Fibroblast of skin of abdomen (primary cell): ENCODE measurements at places on chromosomes 3 and 15.

DNA sequence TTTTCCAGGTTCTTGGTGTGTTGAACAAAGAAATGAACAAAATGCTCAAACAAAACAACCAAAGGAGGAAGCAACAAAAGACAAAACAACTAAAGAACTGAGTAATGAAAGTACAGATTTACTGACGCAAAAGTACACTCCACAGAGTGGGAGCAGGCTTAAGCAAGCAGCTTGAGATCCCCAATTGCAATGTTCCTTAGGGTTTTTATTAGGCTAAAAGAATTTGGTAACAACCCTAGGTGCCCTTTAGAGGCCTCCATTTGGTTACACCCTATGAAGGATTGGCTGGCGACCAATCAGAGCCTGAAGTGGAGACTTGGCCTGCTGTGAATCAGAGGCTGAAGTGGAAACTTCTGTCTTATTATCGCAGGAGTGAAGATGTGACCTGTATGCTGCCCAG lies 243.4 kb upstream of the ATP10A start:
- no peak for DNase-seq

GRCh38 chr3:16511681-16512434 lies 1.6 kb downstream of the RFTN1 start:
- DNase-seq = peak; percentile 78

- no peak for DNase-seq
These were observed 52.1 kb downstream of the BDH1 start for GRCh38 chr3:197503652-197504051.

DNA sequence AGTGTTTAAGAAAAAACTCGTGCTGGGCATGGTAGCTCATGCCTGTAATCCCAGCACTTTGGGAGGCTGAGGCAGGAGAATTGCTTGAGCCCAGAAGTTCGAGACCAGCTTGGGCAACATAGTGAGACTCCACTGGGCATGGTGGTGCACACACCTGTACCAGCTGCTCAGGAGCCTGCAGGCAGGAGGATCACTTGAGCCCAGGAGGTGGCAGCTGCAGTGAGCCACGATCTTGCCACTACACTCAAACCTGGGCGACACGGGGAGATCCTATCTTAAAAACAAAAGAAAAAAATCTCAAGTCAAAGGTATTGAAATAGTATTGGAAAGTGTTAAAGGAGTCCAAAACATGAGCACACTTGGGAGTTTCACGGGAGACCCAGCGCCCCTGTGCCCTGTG lies 14.0 kb downstream of the KLF13 start:
- no peak for DNase-seq

- DNase-seq = peak; percentile 17
These were observed 22.1 kb downstream of the ACKR2 start for GRCh38 chr3:42831321-42831713.

DNA sequence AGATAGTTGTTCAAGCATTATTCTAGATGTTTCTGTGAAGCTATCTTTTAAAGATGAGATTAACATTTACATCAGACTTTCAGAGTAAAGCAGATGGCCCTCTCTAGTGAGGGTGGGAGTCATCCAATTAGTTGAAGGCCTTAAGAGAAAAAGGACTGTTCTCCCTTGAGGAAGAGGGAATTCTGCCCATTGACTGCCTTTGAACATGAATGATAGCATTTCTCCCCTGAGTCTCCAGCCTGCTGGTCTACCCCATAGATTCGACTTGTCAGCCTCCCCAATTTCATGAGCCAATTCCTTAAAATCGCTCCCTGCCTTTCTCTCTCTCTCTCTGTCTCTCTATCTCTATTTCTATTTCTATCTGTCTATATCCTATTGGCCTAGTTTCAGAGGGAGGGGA lies 115.5 kb downstream of the EBLN2 start:
- no peak for DNase-seq

GRCh38 chr15:69237718-69238117 lies 61.0 kb upstream of the PAQR5 start:
- DNase-seq = no peak

DNA sequence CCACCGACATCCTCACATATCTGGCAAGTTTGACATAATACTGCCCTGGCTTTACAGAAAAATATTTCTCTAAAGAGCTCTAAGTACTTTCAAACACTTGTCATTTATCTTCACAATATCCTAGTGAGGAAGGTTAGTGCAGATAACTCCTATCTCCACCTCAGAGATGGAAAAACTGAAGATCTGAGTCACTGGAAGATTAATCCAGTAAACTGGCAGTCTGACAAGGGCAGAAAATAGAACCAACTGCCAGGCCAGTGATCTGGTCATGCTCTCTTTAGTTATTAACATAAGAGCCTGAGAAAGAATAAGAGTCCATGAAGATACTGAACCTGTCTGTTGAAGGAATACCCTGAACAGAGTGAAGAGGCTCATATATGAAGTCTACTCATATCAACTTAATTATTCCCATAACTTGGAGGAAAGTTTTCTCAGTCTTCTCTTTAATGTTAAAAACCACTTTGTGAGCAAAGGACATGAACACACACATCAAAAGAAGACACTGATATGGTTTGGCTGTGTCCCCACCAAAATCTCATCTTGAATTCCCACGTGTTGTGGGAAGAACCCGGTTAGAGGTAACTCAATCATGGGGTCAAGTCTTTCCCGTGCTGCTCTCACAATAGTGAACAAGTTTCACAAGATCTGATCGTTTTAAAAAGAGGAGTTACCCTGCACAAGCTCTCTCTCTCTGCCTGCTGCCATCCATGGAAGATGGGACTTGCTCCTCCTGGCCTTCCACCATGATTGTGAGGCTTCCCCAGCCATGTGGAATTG lies 61.4 kb downstream of the GOLIM4 start:
- peak; percentile 44 for DNase-seq

DNA sequence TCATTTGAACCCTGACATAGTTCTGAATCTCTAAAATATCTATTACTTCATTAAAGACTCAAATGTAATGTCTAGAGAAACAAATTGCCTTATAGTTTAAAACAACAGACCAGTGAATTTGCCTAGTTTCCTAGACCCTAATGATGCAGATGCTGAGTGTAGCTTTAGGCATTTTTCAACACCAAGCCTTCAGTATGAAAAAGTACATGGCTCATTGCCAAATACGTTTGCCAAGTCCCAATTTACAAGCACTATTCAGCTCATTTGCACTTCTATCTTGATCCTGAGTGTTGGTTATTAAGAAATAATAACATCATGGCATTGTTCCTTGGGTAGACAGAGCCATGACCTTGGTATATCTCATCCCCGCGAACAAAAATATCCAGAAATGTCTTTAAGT lies 46.8 kb downstream of the EOMES start:
- peak; percentile 52 for DNase-seq

DNA sequence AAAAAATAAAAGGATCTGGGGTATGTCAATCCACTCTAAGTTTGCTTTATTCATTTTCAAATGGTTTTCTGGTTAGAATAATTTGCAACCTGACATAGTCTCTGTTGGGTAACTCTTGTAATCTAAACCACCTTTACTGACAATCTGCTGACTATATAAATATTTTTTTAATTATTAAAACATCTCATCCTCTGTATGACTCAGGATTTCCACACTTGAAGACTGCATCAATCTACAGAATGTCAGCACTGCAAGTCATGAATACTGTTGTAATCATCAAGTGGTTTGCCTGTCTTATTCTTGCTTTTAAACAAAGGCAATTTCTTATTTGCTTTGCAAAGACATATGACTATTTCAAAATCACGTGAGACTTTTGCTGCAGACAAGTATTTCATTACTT lies 42.1 kb downstream of the VGLL3 start:
- DNase-seq = peak; percentile 97

- DNase-seq = peak; percentile 68
These were observed 371.7 kb upstream of the RGMA start for GRCh38 chr15:93460717-93461116.

DNA sequence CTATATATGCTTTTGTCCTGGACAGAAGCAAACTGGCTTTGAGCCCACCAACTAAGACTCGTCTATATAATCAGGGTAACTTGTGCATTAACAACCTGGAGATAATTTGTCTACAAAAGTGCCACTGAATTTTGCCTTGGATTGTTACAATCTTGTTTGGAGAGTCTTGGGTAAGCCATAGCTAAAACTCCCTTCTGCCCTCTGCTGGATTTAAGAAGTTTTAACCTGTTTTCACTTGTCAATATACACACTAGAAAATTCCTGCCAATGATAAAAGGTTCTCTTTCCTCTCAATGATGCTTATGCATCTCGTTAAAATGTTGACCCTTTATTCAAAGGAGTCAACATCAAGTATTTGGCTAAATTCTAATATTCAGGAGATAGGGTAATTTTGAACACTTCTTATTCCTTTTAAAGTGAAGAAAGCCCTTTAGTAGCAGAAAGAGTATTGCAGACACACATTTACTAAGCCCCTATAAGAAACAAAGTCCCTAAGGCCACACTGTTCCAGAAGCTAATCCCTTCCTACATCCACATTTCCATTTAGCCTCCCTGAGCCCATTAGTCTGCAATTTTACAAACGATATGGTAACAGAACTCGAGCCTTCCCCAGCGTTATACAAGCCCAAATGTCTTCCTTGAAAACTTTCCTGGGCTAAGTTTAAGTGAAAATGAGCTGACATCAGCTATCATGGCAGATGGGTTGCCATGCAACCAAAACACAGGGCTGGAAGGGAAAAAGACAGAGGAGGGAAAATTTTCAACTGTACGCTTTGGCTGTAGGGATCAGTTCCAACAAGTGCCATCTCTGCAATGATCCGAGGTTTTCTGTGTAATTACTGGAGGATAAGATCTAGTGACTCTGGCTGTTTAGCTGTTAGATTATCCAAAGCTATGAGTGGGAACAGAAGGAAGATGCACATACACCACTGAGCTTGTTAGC lies 75.9 kb upstream of the FGF12 start:
- peak; percentile 31 for DNase-seq

DNA sequence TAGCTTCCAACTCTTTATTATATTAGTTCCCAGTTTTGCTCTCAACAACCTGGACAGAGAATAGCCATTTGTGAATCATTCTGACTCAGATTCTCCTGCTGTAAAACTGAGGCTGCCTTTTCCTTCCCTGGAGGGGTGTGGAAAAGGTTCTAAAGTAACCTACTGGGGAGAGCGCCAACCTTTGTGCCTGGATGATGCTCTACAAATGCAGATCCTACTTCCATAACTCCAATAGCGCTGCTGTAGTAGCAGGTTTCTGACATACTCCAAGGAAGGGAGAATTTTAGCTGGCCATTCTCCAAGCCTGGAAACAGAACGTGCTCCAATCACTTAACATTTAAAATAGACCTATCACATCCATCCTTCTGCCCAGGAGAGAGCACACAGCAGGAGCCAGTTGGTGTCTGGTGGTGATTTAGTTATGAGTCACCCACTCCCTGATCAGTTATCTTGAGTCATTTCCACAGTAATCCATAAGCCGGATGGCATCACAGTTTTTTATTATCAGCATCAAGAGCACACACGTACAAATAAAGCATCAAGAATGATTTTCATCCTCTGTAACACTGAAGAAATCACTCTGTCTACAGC lies 38.3 kb downstream of the MYH15 start:
- DNase-seq = peak; percentile 92

DNA sequence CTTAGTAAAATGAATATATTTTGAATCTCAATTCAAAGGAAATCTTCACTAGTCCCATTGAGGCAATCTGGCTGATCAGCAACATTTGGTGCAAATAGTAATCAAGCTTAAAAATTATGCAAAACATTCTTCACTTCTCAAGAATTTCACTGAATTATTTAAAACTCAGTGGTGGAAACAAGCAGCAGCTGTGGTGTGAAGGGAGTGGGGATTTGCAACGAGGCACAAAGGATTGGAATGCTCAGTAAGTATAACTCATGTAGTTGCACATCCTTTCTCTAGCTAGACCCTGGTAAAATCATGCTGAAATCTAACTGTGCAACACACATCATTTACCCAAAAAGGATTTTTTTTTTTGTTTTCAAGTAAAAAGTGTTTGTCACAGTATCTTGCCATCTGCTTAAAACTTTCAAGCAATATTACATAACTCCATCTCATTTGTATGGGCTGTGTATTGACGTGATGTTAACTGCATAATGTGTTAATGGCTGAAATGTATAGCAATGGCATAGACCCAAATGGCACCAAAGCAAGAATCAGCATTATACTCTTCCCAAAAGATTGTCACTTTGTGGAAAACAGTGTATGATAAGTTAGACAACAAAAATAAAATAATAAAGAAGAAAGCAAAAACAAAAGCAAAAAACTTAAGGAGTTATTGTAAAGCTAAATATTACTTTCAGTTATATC lies 816.6 kb downstream of the EPHA3 start:
- DNase-seq = no peak

DNA sequence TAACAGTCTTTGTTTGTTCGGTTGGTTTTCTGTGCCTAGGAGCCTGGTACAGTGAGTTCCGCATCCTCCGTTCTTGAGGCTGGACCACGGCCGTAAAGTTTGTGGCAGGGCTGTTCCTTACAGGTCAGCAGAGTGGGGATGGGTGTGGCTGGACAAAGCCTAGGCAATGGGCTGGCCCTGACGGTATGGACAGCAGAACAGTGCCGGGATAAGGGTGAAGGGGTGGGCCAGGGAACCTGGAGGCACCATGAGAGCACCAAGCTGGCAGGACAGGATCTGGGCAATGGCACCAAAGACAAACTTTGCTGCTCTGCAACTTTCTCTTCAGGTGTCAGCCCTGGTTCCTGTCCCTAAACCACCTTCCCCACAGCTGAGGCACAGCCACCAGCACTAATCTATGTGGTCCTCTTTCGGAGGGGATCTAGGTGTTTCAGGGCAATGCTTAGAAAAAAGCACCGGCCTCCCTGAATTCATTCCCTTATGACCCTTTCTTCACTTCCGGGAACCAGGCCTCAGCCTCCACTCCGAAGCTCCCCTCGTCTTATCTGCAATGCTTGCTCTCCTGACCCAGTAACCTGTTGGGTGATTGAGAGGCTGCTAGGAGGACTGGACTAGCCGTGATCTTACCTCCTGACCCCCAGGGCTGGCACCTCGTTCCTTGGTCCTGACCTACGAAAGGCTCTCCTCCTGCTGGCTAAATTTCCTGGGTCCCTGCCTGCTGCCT lies 54.4 kb downstream of the KLHL6 start:
- no peak for DNase-seq

DNA sequence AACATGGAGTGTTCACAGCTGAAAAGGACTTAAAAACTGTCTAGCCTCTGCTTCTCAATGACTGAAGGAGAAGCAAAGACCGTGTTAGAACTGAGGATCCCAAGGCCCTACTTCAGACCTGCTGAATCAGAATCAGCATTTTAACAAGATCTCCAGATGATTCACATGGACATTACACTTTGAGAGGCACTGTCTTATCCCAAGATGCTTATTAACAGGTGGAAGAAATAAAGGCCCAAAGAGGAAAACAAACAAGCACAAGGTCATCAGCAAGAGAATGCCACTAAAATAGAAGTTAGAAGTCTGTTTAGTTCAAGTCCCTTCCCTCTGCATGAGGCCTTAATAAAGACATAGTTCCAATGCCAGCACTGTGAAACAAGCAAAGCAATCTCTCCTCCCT lies 191.4 kb upstream of the BCL6 start:
- DNase-seq = no peak
